ENCODE measurements at places on chromosomes 4 and X. TPM values are rescaled to one million over a fixed set of nuclear protein-coding genes. Genes with fewer than 3 reads are reported as not detected.

- no peaks in the 10 kb centered on the region for H3K4me1 ChIP-seq
- DNase-seq: no peak
- H3K36me3 ChIP-seq: no peaks in the 10 kb centered on the region
- no peak overlapping the region for H3K4me3 ChIP-seq
- no peak overlapping the region for H3K27ac ChIP-seq
Measured at GRCh38 chrX:145865082-145865481, 47.5 kb downstream of the SLITRK2 start.

- peak; percentile 16 for DNase-seq
- peaks cover 49% of the 10 kb centered on the region for H3K4me1 ChIP-seq
- H3K27ac ChIP-seq: peak overlapping the region; percentile 96
- peak overlapping the region; percentile 79 for H3K4me3 ChIP-seq
- no peaks in the 10 kb centered on the region for H3K36me3 ChIP-seq
- no peaks in the 10 kb centered on the region for H3K27me3 ChIP-seq
Measured at GRCh38 chrX:53714580-53715345, 28.2 kb upstream of the HUWE1 start.

DNA sequence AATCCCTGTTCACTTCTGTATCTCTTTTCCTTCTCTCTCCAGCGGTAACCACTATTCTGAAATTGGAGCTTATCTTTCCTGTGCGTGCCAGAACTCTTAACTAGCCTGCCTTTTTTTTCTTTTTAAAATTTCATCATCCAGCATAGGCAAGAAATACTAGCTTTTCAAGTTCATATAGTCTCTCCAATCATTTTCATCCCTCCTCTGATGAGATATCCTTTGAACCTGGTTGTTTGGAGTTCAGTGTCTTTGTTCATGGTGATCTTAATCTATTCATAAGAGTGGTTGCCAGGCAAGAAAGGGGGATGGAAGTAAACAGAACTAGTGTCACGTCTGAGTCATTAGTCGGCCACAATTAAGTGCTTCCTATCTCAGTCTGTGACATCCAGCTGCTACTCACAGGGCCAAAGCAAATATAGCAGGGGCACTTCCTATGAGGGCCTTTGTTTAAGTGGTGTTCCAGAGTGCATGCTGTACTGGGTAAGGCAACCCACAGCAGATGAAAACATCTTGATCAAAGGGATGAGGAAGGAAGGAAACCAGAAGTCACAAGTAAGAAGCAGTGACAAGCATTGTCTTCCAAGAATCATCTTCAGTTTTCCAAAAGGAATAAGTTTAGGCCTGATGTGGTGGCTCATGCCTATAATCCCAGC, 56.4 kb upstream of the XIAP start:
- no peaks in the 10 kb centered on the region for H3K27me3 ChIP-seq
- no peak overlapping the region for H3K27ac ChIP-seq
- peaks cover 5% of the 10 kb centered on the region for H3K4me1 ChIP-seq
- no peaks in the 10 kb centered on the region for H3K36me3 ChIP-seq

SUPT20HL2 gene
- total RNA-seq: not detected

SPATA18 gene
- total RNA-seq: 2.8 TPM

DUSP21 gene
- total RNA-seq: not detected

DNA sequence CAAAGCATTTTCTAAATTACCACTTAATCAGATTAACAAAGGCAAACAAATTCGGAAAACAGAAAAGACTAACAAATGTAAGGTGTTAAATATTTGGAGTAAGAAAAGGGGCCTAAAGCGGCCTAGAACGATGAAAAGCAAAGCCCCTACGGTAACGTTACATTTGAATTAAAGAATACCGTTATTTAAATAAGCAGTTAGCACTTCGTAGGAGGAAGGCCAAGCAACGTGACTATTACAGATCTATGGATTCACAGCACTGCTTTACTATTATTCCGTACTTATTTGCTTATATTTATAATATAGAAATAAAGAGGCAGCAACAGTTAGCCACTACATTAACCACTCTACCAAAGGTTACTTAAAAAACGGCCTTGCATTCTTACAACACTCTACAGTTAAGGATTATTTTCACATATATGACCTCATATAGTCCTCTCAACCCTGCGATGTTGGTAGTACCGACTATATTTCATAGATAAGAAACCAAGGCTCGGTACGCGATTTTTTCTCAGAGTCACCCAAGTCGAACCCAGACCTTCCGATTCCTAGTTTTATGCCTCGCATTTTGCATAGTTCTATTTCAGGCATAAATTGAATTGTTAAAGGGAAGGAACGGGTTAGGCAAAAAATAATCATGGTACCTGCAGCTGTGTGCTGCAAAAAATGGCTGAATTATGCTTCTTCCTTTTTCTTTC, 2.9 kb downstream of the KLHL15 start:
- H3K4me1 ChIP-seq: peaks cover 27% of the 10 kb centered on the region
- H3K36me3 ChIP-seq: peaks cover 1% of the 10 kb centered on the region
- DNase-seq: no peak
- H3K27me3 ChIP-seq: no peaks in the 10 kb centered on the region
- peak overlapping the region; percentile 85 for H3K4me3 ChIP-seq
- peak overlapping the region; percentile 82 for H3K27ac ChIP-seq

- DNase-seq: no peak
- H3K36me3 ChIP-seq: no peaks in the 10 kb centered on the region
- H3K4me3 ChIP-seq: no peak overlapping the region
Measured at GRCh38 chr4:185657183-185657582, 121.9 kb upstream of the PDLIM3 start.

GRCh38 chr4:165592386-165592785, 213.6 kb downstream of the CPE start:
- H3K4me1 ChIP-seq: no peaks in the 10 kb centered on the region
- H3K36me3 ChIP-seq: no peaks in the 10 kb centered on the region
- no peak overlapping the region for H3K4me3 ChIP-seq
- DNase-seq: no peak
- H3K27ac ChIP-seq: no peak overlapping the region

- H3K36me3 ChIP-seq: no peaks in the 10 kb centered on the region
- no peaks in the 10 kb centered on the region for H3K4me1 ChIP-seq
- no peaks in the 10 kb centered on the region for H3K27me3 ChIP-seq
Measured at GRCh38 chr4:156052116-156052515, 98.5 kb upstream of the CTSO start.

DNA sequence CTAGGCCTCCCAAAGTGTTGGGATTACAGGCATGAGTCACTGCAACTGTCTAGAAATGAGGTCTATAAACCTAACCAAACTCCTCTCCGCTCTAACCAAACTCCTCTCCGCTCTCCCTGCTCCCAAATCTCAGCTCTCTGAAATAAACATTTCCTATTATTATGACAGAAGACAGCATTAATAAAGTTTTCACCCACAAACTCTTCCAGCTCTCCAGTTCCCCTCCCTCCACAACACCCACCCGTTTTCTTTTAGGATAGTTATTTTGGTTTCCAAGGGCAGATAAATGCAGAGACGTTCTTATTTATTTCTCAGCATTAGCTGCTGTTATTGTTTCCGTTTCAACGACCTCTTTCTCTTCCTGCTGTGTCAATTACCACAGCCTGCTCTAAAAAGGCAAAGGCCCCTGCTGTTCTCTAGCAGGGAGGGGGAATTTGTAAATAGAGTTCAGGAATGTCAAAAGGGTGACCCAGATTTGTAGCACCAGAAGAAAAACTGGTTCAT, 13.3 kb upstream of the SCD5 start:
- H3K4me3 ChIP-seq: no peak overlapping the region
- H3K36me3 ChIP-seq: peaks cover 4% of the 10 kb centered on the region
- H3K27ac ChIP-seq: no peak overlapping the region
- no peak for DNase-seq
- H3K4me1 ChIP-seq: no peaks in the 10 kb centered on the region

DNA sequence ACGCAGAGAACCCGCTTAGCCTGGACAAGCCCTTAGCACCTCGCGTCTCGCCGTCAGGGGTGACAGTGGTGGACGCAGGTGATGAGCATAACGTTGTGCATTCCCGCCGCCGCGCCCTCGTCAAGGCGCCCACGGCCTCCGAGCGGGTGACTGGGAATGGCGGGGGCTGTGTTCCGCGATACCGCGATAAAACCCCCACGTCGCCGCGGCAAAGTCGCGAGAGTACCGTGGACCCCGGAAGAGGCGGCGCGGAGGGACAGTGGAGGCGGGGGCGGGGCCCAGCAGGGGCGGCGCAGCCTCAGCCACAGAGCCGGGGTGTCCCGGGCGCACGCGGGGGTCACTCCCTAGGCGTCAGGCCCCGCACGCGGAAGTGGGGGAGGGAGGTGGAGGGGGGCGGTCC, 53.8 kb downstream of the ZFYVE28 start:
- H3K27me3 ChIP-seq: no peaks in the 10 kb centered on the region
- H3K4me3 ChIP-seq: peak overlapping the region; percentile 69
- H3K27ac ChIP-seq: no peak overlapping the region
- no peaks in the 10 kb centered on the region for H3K36me3 ChIP-seq
- peaks cover 3% of the 10 kb centered on the region for H3K4me1 ChIP-seq

PHEX gene
- 0.49 TPM for total RNA-seq

CT55 gene
- total RNA-seq: not detected
